ENCODE measurements at places on chromosomes 4 and X. TPM values are rescaled to one million over a fixed set of nuclear protein-coding genes. Genes with fewer than 3 reads are reported as not detected.

The SEC24B gene
- total RNA-seq = 29.9 TPM

The ZAR1 gene
- total RNA-seq = not detected

The LRRC66 gene
- total RNA-seq = 10.2 TPM

The ATOH1 gene
- 73.2 TPM for total RNA-seq

The USP17L15 gene
- not detected for total RNA-seq

The FAM53A gene
- total RNA-seq = 0.49 TPM

The AR gene
- total RNA-seq = 1.2 TPM

DNA sequence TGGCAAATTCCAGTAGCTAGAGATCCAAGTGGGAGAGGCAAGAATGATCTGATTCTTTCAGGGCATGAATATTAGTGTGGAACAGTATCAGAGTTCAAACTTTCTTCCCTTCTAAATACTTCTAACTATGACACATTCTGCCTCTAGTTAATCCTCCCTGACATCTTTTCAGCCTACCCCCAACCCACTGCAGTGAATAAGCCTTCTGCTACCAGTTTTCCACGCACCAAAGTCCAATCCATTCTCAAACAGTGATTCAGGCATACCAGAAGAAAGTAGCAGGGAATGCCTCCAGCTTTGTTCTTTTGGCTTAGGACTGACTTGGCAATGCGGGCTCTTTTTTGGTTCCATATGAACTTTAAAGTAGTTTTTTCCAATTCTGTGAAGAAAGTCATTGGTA lies 155.4 kb upstream of the FTHL17 start:
- no peak for DNase-seq

GRCh38 chrX:110032534-110033147 lies 29.7 kb downstream of the TMEM164 start:
- no peak for DNase-seq

- no peak for DNase-seq
These were observed 70.3 kb downstream of the PPEF2 start for GRCh38 chr4:75831856-75832405.

GRCh38 chr4:10623241-10623640 lies 61.3 kb downstream of the CLNK start:
- no peak for DNase-seq

DNA sequence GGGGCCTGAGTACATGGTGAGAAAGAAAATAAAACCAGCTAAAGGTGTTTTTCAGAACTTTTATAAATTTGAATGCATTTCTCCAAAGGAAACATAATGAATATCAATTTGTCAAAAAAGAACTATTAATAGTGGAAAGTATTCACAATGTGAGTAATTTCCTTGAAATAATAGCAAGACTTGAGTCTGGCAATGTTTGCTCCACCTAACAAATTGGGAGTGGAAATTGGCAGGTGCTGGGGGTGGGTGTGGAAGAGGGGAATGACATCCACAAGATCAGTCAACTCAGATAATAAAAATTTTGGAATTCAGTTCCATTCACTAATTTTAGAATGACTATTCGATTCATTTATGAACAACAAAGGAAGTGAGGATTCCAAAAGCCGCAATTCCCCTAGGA lies 884.8 kb upstream of the SLIT2 start:
- DNase-seq = no peak

GRCh38 chr4:23718435-23718834 lies 171.4 kb downstream of the PPARGC1A start:
- DNase-seq = no peak

DNA sequence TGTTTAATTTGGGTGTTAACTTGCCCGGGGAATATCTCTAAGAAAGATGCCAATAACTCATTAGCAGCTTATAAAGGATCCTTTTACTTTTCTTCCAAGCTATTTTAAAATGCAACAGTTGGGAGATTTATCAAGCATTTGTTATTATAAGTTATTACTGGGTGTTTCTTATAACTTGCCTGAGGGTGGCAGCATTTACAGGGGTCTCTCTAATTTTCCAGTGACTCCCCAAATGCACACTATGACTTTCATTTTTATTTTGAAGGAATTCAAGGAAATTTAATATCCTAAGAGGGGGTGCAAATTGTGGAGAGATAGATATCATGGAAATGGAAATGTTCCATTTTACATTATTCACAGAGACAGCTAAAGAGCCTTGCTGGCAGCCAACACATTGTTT lies 138.0 kb downstream of the PDGFRA start:
- no peak for DNase-seq

- no peak for DNase-seq
These were observed 2.0 kb downstream of the BCOR start for GRCh38 chrX:40095583-40096394.

- DNase-seq = no peak
These were observed 79.3 kb downstream of the FAM114A1 start for GRCh38 chr4:38946919-38947318.

DNA sequence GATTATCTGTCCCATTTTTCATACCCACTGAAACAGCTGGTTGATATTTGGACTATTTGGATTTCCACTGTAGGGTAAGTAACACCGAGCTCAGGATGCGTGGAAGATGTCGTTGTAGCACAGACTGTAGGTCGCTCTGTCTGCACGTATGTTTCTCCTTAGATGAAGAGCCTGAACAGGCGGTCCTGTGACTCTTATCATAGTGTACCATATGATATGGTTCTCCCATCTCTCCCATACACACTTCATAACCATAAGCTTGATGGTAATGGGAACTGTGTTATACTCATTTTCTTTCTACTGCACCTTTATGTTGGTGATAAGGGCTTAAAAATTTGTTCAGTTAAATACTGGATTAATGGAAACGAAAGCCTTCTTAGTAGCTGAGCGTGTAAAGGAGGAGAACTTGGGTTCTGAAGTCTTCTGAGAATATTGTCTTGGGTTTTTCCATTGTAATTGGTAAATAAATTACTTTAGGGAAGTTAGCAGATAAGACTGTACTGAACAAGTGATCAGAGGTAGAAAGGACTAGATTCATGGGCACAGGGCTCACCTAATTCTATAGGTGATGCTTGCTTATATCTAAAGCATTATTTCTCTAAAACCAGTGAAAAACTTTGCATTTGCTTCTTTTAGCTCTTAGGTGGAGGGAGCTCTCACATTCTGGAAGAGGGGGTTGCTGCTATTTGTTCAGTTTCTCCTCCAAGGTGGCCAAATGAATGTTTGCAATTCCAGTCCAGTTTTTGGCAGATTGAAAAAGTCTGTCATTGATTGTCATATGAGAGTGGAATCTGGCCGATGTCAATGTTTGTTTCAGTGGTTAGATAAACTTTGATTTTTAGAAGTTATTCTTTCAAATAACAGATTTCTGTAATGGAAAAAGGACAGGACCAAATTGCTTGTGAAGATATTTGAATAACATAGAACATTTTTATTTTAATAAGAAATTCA lies 15.8 kb downstream of the SMAD1 start:
- no peak for DNase-seq

- DNase-seq = no peak
These were observed 162.1 kb upstream of the EMCN start for GRCh38 chr4:100679926-100680325.

DNA sequence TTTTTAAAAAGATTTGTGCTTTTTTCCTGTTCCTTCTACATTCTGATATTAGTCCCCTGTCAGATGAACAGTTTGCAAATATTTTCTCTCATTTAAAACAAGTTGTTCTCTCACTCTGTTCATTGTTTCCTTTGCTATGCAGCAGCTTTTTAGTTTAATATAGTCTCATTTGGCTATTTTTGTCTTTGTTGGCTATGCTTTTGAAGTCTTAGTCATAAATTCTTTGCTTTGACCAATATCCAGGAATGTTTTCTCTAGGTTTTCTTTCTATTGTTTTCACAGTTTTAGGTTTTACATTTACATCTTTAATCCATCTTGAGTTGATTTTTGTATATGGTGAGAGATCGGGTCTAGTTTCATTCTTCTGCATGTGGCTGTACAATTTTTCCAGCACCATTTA lies 136.8 kb downstream of the TET2 start:
- DNase-seq = no peak

GRCh38 chr4:38332699-38333098 lies 331.3 kb upstream of the KLF3 start:
- no peak for DNase-seq

- no peak for DNase-seq
These were observed 85.1 kb downstream of the SORBS2 start for GRCh38 chr4:185726931-185727330.

GRCh38 chr4:110617646-110618580 lies 5.0 kb downstream of the PITX2 start:
- DNase-seq = peak; percentile 34

GRCh38 chr4:137443031-137443800 lies 89.1 kb downstream of the PCDH18 start:
- no peak for DNase-seq

- DNase-seq = peak; percentile 66
These were observed 1.3 kb downstream of the TMEM164 start for GRCh38 chrX:110004215-110004614.

GRCh38 chr4:184228056-184228705 lies 10.5 kb upstream of the ENPP6 start:
- no peak for DNase-seq

DNA sequence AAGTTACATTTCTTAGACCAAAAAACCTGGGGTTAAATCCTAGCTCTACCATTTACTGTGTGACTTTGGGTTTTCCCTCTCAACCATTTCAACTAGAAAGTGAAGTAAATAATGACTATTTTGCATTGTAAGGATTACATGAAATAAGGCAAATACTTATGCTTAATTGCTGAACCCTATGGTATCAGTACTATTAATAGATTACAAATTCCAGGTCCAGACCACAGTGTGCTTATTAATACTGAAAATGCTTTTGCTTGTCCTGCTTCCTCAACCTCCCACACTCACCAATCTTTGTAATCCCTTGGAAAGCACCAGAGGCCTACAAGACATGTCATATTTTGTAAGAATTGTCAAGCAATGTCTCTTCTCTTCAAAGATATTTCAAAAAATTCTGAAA lies 456.5 kb downstream of the SPOCK3 start:
- DNase-seq = no peak

DNA sequence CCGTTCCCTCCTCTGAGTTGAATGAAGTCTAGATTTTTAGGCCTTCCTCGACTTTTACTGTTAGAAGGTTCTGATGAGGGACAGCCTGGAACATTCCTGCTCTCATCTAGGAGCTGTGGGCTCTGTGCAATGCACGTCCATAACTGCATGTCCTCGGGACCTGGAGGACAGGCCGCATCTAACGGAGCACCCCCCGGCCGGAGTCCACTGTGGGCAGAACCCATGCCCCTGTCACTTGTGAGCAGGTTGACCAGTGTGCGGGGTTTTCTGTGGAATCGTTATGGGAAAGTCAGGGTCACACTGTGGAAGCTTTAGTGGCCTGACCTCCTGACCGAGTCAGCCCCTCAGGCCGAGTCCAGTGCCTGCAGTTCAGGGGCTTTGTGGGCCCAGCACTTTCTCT lies 19.3 kb upstream of the TADA2B start:
- DNase-seq = no peak

- no peak for DNase-seq
These were observed 109.0 kb downstream of the GNL3L start for GRCh38 chrX:54639018-54639345.

GRCh38 chrX:10608099-10608498 lies 12.3 kb downstream of the MID1 start:
- no peak for DNase-seq

- no peak for DNase-seq
These were observed 50.6 kb upstream of the SHOX start for GRCh38 chrX:580030-580429.

GRCh38 chr4:112916868-112917267 lies 132.6 kb upstream of the ANK2 start:
- DNase-seq = no peak

- no peak for DNase-seq
These were observed 1.5 kb downstream of the EREG start for GRCh38 chr4:74366367-74366911.

GRCh38 chrX:151359931-151360871 lies 36.8 kb upstream of the VMA21 start:
- DNase-seq = peak; percentile 36

GRCh38 chr4:78776079-78776728 lies at the start of gene BMP2K:
TSS of gene BMP2K (plus strand) at chr4:78776350. CDS start at chr4:78776544, 194 bp downstream.
- DNase-seq = peak; percentile 68

Measured in left colon (tissue), 2 donors.